GM18507 (cell line): ENCODE measurements at places on chromosomes 16 and 17.

GRCh38 chr16:30040221-30040620 lies 9.2 kb upstream of the TLCD3B start:
- no peak for DNase-seq

DNA sequence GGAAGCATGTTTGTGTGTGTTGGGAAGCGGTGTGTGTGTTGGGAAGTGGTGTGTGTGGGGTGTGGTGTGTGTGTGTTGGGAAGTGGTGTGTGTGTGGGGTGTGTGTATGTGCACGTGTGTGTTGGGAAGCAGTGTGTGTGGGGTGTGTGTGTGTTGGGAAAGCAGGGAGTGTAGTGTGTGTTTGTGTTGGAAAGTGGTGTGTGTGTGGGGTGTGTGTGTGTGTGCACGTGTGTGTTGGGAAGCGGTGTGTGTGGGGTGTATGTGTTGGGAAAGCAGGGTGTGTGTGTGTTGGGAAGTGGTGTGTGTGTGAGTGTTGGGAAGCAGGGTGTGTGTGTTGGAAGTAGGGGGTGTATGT lies 785 bp upstream of the NOD2 start:
- DNase-seq: no peak

GRCh38 chr16:55643161-55643970 lies 12.4 kb upstream of the SLC6A2 start:
- no peak for DNase-seq

DNA sequence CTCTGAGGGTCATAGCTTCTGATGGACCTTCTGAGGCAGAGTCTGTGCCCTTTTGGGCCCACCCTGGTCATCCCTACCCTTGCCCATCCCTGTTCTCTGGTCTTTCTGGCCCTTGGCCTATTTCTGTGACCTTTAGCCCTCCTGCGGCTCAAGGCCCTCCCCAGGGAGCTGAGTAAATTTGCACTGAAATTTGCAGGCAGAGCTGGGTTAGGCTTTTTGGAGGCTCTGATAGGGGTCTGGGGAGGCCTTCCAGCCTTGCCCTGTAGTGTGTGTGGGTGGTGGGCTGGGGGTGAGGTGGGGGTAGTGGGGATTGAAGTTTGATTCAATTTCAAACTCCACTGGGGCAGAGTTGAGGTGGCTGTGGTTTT lies 17.8 kb downstream of the RARA start:
- DNase-seq: no peak

DNA sequence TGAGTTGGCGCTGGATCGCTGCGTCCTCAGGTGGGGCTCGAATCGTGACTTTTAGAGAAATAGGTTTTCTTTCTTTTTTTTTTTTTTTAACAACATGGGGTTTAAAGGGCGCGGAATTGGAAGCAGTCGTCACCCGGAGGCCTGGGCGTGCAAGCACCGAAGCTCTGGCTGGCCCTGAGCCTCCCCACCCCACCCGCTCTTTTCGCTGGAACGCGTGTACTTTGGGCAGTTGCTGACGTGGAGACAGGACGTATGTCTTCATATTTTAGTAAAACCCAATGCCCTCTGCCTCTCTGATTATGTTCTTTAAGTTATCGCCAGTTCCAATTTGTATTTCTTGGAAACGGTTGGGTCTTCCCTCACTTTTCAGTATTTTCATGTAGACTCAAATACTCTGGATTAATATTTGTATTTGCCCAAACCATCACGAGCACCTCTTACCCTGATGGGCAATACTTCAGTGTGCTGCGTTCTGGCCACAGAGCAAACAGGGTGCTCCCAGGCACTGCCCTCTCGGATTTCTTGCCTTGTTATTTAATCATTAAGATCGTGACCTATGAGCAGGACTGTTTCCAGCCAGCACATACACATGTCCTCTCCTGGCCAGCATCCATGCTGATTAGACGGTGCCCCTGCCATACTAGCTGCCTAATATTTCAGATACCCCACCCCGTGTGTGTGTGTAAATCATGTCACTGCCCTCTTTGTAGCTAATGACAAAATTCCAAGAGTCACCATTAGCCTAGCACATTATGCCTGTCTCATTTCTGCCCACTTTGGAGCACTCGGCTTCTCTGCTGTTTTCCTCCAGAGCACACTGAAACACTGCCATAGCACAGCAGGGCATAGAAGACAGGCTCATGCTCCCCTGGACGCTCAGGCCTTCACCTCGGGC lies 805 bp upstream of the C16orf95 start:
- no peak for DNase-seq

DNA sequence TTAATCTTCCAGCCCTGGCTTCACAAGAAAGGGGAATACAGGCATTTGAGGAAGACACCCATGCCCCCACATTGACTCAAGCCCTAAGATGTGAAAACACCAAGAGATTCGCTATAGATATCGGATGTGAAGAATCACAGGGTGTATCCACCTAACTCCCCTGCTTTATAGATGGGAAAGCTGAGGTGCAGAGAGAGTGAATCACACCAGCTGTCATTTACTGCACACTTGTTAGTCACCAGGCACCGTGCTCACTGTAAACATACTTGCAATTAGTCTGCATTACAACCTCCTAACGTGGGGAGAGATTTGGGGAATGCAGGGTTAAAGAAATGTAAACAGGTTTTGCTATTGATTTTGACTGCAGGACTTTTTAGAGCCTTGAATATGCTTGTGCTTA lies 325.5 kb downstream of the C16orf95 start:
- DNase-seq: no peak

DNA sequence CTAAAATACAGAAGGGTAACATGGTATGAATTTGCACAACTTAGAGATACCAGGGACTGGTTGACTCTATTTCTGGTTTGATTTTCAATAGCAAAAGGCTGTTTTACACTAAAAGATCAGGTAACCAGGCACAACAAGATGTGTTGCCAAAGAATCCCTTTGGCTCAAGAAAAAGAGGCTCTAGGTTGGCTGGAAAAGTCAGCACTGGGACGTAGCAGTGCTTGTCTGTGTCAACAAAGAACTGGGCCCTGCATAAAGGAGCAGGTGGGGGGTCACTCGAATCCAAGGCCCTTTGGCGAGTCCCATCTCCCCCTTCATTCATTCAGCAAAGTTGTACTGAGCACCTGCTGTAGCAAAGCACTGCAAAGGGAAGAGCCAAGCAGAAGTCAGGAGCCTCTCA lies 18.4 kb downstream of the SDR42E1 start:
- DNase-seq: no peak

DNA sequence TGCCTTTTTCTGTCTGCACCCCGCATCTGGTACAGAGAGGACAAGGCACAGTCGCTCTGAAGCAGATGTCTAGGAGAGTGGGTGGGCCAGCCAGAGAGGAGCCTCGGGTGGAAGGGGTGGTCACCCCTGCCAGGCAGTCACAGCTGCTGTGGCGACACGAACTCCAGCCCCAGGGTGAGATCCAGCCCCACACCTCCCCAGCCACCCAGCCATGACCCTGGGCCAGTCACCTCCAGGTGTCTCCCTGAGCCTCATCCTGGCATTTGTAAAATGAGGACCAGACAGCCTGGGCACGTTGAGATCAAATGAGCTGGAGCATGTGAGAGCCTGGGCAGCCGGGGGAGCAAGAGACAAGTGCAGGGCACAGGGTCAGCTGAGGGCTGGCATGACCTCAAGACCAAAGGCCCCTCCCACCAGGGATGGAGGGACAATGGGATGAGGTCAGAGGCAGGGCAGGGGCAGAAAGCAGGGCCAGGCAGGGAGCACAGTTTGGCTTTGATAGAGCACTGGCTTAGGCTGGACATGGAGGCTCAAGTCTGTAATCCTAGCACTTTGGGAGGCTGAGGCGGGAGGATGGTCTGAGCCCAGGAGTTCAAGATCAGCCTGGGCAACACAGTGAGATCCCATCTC lies 7.7 kb downstream of the ADAM11 start:
- no peak for DNase-seq

DNA sequence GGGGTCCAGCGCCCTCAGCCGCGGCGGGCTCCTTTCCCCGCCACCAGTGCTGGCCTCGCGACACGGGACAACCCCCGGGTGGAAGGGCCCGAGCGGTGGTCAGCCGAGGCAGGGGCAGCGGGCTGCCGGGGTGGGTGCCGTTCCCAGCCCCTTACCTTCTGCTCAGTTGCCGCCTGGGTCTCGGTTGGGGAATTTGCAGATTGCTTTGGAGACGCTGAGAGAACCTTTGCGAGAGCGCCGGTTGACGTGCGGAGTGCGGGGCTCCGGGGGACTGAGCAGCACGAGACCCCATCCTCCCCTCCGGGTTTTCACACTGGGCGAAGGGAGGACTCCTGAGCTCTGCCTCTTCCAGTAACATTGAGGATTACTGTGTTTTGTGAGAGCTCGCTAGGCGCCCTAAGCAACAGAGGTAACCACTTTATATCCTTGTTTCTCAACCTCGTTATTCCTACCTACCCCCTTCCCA lies 381 bp downstream of the CTNS start:
- no peak for DNase-seq

- no peak for DNase-seq
Observed at GRCh38 chr17:42212382-42212781, 18.1 kb upstream of the GHDC start.

DNA sequence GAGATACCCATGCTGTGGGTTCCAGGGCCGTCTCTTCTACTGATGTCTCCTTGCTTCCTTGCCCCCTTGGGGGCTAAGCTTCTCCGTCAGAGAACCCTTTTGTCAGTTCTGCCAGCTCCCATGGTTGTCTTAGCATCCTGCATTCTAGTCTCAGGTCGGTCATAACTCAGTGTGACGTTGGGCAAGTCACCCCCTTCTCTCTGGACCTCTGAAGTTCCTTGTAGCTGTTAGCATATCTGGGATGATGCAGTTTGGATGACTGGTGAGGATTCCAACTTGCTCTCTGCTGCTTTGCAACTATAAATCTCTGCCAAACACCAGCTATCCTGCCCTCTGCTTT lies 8.9 kb upstream of the MYL4 start:
- no peak for DNase-seq

GRCh38 chr16:52353249-52353648 lies 193.7 kb downstream of the TOX3 start:
- no peak for DNase-seq

GRCh38 chr16:29770250-29770929 lies 7.7 kb upstream of the ZG16 start:
- DNase-seq: no peak

- DNase-seq: no peak
Observed at GRCh38 chr16:24854607-24855171, 8.9 kb downstream of the SLC5A11 start.

GRCh38 chr17:67487506-67487905 lies 110.4 kb downstream of the PITPNC1 start:
- DNase-seq: no peak
